ENCODE measurements at places on chromosomes 16 and 17.
A peak's percentile ranks its signal among the peaks of the same experiment; 100 is the strongest.

- no peak for DNase-seq
Observed at GRCh38 chr16:6667393-6667792, 665.3 kb upstream of the RBFOX1 start.

DNA sequence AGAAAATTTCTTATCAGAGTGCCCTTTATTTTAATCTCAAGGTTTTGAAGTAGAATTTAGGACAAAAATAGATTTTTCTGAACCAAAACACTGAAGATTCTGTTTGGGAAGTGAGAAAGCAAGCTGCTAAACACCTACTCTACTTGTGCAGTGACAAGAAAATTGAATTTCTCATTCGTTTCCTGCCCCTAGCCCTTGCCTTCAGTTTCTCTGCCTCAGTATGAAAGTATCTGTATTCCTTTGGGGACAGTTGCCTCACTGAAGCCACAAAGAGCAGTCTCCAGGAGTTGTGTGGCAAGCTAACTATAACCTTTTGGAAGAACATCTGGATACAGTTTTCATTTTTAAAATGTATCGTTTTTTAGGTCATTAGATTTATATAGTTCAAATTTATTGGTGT lies 19.7 kb downstream of the MOSMO start:
- DNase-seq = no peak

DNA sequence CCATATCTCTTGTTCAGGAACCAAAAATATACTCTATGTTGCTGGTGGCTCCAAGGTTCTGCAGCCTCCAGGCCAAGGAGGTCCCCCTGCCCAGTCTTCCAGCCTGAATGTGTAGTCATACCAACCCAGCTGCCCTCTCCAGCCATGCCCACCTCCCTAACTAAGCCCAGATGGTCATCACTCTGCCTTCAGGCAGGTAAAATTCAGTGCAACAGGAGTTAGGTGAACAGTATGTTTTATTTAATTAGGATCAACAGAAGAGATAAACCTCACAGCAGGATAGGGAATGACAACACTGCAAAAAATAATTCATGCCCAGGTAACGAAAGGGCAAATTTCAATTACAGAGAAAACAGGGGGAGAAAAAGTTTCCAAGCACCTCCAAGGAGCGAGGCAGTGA lies 9.1 kb downstream of the ZNF423 start:
- no peak for DNase-seq

DNA sequence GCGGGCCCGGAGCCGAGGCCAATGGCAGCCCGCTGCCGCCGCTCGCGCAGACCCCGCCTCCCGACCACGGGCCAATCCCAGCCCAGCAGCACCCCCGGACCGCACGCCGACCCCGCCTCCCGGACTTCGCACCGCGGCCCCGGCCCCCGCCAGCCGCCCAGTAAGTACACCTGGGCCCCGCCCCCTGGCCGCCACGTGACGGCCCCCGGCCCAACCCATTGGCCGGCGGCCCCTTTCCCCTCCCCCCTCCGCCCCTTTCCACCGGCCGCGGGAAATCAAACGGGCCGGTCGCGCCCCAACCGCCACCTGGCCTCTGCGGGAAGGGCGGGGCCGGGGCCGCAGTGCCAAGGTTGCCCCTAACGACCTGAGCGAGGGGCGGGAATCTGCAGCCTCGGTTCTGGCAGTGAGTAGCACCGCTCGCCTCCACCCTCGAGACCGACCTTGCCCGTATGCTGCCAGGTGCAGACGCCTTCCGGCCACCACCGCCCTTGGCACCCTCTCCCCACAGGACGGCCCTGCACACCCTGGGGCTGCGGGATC lies at the start of gene YBX2:
TSS of gene YBX2 (minus strand) at position 26 of the 540 bp plus-strand sequence. CDS start 139 bp downstream, outside the sequence.
- DNase-seq = peak; percentile 53

DNA sequence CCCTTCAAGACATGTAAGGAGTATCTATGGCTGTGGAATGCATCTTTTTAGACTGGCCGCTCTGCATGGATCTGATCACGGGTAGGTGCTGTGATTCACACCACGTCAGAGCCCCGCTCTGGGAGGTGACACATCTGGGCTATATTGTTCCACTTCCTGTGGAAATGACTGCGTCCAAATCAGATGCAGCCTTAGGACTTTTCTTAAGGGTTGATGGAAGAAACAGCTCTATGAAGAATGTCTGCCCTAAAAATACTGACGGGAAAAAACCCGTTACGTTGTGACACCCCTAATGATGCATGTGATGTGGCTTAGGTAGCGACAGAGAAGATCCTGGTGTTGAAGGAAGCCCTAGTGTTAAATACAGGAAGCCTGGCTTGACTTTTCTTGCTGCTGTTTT lies 12.2 kb downstream of the BANP start:
- no peak for DNase-seq

DNA sequence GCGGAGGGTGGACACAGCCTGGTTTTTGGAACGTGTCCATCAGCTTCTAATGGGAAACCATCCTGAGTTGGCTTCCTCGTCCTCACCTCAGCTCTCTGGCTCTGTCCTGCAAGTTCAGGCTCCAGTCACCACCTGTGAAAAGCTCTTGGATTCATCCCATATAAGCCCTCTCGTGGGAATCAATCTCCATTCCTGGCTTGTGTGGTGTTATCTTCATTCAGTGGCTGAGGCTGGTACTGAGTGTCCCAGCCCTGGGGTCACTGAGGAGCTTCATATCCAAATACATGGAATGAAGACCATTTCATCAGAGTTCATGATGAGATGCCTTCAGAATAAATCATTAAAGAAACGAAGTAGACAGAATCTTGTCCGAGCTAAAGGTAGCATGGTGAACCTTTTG lies 189.2 kb downstream of the RBFOX1 start:
- no peak for DNase-seq

DNA sequence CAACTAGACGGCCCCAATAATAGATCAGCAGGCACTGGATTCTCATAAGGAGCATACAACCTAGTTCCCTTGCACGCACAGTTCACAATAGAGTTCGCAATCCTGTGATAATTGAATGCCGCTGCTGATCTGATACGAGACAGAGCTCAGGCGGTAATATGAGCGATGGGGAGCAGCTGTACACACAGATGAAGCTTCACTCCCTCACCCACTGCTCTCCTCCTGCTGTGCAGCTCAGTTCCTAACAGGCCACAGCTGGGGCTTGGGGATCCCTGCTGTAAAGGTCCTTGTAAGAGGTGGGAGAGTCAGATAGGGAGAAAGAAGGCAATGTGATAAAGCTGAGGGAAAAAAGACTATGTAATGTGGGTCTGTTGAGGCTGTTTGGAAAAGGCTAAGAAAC lies 577.5 kb downstream of the RBFOX1 start:
- no peak for DNase-seq
